ENCODE measurements at places on chromosomes 5 and 9.

DNA sequence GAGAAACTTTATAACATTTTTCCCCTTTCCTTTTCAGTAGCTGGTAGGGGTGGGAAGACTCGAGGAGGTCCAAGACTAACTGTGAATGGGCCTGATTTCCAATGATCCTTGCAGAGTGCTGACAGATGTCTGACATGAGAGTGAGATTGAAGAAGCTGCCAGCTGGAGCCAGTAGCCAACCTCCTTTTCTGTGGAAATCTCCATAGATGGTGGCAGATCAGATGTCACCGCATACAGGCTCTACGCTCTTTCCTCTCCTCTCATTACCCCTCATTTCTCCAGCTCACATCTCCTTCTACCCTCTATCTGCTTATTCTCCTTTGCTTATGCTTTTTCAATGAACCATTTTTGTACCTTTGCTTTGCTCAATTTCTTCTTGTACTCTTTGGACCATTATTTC is 395.2 kb upstream of the TNC start:
- DNase-seq = no peak

- DNase-seq = no peak
Measured at GRCh38 chr5:142913728-142914338, 143.7 kb downstream of the ARHGAP26 start.

DNA sequence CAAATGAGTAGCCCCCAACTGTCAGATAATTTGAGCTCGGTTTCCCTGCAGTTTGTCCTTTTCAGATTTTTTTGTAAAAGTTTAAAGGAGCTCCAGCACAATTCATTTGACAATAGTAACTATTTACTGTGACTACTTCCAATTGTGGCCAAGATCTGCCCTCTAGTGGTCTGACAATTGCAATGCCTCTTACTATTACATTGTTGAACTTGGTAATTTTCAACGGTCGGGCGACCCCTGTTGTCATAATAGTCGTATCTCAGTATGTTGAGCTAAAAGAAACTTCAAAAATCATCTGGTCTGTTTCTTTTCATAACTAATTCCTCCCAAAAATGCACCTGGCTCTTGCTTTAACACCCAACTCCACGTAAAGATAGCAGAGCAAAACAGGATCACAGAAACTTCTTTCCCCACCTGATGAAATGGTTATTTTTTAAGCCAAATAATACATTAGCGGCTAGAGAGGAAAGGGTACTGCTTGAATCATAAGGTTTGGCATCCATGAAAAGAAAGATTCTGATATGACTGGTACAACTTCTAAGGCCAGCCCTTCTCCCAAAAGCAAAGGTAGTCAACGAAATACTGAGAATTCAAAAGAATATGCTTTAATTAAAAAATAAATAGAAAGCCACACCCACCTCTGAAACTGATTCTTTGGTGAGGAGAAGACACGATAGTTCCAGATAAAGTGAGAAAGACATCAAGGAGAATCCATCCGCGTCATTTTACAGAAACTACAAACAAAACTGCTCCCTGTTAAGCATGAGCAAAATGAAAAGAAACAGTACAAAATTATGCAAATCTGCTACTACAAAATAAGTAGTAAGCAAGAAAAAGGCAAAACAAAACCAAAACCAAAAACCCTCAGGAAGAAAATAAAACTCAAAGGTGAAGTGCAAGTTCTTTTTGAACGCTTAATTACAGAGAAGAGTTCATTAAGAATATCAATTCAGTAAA is 76.9 kb upstream of the HTR4 start:
- DNase-seq = peak; percentile 78

GRCh38 chr5:366541-367357 is 45.2 kb downstream of the AHRR start:
- no peak for DNase-seq

GRCh38 chr9:99305820-99306811 is 84.0 kb downstream of the SEC61B start:
- DNase-seq = no peak

- DNase-seq = no peak
Measured at GRCh38 chr9:110258690-110259091, 2.4 kb upstream of the TXN start.

DNA sequence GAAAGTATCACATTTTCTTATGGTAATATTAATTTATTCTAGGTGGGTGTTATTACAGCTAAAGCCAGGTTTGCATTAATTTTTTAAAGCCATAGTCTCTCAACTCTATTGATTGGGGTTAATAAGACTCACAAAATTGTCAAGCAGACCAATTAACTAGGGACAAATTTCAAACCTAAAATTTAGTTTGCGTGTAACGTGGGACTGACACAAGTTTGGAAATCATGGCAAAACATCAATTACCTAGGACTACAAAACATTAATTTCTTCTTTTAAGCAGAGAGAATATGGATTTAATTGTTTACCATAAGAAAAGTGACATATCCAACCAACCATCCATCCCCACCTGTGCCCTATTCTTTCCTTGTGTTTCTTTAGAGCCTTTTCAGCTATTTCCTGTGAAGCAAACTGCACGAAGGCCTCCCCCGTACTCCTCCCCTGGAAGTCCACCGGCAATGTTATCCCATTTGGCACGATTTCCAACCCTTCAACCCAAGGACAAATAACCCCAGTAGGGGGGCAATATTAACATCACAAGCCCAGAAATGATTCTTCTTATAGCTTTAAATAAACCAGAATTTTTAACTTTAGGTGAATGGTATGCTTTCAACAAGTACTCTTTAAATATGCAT is 4.4 kb downstream of the HNRNPH1 start:
- DNase-seq = peak; percentile 32

DNA sequence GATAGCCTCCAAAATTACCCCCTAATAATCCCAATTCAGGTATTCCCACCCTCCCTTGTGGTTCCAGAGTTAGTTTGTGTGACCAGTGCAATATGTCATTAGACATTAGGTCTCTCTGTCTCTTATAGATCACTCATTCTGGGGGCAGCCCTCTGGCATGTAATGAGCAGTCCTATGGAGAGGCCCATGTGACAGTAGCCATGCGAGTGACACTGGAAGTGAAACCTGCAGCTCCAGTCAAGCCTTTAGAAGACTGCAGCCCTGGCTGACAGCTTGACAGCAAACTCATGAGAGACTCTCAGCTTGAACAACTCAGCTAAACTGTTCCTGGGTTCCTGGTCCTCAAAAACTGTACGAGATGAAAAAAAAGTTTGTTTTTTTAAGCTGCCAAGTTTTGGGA is 54.0 kb upstream of the HSPB3 start:
- no peak for DNase-seq

- DNase-seq = no peak
Measured at GRCh38 chr5:142597546-142598337, 88.1 kb downstream of the FGF1 start.

- DNase-seq = no peak
Measured at GRCh38 chr9:86577420-86578333, 223.5 kb upstream of the TUT7 start.

GRCh38 chr5:121024416-121025311 is 560.6 kb downstream of the PRR16 start:
- DNase-seq = no peak

- DNase-seq = no peak
Measured at GRCh38 chr5:83092619-83093018, 15.3 kb downstream of the XRCC4 start.

DNA sequence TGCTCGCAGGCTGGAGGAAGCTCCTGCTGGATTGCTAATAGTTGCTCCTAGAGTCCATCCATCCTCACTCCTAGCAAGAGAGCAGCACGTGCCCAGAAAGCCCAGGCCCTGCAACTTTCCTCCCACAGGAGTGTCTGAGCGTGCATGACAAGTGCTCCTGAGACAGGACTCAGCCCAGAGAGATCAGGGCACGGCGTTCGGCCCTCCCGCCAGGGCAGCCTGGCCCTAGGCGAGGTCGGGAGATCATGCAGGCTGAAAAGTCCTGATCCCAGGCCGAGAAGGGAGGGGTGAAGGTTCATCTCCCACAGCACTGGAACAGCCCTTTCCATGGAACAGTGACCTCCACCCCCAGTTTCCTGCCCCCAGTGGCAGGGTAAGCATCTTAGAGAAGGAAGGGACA is 94.8 kb downstream of the ROR2 start:
- DNase-seq = no peak

GRCh38 chr9:94140418-94140780 is 56.1 kb downstream of the PTPDC1 start:
- DNase-seq = no peak

- no peak for DNase-seq
Measured at GRCh38 chr5:125140855-125141254, 394.4 kb upstream of the ZNF608 start.

- peak; percentile 83 for DNase-seq
Measured at GRCh38 chr9:14203356-14204056, 110.4 kb downstream of the NFIB start.

Data from COR-L47 (cell line).